Esophagus squamous epithelium (tissue), 5 donors: ENCODE measurements at places on chromosomes 2 and 18.

DNA sequence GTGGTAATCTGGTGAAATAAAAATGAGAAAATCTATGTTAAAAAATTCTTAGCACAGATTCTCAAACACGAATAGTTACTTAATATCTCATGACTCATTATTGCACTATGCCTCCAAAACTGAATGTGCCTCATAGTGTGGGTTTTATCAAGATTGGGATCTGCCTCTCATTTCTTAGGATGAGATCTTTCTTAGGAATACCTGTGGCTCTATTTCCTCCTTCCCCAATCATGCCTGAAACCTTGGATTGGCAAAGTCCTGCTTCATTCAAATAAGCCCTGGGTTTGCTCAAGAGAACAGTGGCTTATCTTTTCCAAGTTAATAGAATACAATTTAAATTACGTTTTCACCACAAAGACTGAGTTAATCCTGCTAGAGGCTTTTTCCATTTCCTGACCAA lies 100.3 kb downstream of the DPP10 start:
- no peak for DNase-seq

DNA sequence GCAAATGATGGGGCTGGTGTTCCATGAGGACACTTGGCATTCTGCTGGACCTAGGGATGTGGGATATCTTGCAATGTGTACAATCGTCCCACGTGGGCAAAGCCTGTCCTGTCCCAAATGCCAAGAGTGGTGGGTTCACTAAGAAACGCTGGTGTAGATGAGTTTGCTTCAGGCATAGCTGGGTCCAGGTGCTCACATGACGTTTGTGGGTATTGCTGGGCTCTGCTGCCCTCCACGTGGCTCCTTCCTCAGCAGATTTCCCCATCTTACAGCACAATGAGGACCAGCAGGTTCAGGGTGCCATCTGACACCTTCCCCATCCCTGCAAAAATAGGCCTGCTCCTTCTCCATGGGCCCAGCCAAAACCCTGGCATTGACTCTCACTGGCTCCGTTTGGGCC lies 105.9 kb downstream of the SEPTIN10 start:
- no peak for DNase-seq

- no peak for DNase-seq
Measured at GRCh38 chr18:59357928-59358327, 1.1 kb downstream of the LMAN1 start.

GRCh38 chr2:162301151-162301804 lies 17.2 kb downstream of the IFIH1 start:
- no peak for DNase-seq

DNA sequence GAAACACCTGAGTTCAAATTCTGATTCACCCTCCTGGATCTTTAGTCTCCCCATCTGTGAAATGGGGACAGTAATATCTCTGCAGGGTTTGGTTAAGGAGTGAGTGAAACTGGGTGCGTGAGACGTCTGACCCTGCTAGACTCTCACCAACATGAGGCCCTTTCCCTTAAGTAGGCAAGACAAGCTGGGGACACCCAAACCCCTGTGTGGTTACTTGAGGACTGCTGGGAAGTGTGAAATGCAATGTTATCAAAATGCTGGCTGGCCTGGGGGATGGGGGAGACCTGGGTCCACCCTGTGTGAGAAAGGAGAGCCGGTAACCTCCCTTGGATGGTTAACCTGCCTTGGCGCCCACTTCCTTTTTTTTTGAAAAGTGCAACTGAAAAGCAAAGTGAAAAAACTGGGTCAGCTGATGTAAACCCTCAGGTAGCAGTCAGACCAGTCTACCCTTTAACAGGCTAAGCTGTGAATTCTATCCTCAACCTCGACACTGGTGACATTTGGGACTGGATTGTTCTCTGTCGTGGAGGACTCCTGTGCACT lies 82.3 kb downstream of the INPP5D start:
- no peak for DNase-seq

DNA sequence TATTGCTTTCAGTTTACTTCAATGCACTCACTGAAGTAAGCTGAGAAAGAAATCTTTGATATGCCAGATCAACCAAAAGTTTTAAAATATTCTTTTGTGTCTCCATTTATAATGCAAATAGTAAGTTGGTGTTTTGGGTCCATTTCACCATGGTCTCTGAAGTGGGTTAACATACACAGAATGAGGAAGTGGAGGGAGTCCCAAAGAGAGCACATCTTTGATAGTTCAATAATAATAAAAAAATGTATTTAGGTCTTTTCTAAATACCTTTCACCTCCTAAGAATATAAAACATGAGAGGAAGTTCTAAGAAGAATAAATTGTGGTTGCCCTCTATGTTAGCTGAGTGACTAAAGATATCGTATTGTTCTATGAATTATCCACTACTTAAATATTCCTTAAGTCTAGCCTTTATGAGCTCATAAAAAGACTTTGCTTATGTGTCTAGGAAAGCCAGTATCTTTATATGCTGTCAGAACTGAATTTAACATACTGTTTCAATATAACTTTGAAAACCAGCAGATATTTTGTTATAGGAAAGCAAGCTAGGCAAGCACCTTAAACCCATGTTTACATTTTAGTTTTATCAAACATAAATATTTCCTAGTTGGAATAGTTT lies 148.7 kb upstream of the ZEB2 start:
- DNase-seq, result no peak

DNA sequence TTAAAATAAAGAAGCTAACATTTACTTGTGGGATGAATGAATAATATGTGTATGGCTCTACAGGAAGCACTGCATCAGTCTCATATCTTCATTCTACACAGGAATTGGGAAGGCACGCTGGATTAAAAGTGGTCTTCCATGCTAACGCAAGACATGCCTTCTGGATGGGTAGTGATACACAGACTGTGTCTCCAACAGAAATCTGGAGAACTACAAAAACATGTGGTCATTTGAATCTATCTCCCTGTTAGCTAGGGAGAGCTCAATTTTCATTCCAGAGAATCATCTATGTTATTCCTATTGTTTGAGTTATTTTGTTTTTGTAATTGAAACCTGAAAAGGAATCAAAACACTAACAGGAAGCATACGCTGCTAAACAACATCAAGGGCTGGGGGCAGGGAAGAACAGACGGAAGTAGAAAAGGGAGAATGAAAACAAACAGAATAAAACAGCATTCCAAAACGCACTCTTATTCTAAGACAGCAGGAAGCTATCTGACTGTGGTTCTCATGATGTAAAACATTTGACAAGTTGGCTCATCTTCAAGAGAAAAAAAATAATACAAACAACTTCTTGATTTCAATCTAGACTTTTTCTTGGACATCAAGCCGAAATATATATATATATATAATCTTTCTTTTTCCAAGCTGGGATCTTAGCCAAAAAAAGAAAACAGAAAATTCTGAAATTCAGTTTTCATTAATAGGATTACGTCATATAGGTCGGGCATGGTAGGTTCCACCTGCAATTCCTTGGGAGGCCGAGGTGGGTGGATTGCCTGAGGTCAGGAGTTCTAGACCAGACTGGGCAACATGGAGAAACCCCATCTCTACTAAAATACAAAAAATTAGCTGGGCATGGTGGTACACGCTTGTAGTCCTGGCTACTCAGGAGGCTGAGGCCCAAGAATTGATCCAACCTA lies 31.5 kb upstream of the ASNSD1 start:
- no peak for DNase-seq

DNA sequence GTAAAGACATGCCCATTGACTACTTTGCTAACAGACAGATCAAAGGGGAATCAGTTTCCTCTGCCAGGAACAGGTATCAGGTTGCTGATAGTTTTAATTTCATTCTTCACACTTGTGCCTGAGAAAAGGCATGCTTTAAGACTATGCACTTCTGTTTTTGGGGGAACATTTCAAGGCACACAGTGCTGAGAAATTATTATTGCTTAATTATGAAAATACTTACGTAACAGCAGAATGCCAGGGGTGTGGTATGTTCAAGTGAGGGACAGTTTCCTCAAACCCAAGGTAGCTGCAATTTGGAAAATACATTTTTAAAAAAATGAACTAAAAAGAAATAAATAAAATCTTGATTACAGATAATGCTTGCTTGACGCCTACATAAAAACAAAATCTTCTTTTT lies 1746.1 kb upstream of the PIK3C3 start:
- DNase-seq, result no peak

DNA sequence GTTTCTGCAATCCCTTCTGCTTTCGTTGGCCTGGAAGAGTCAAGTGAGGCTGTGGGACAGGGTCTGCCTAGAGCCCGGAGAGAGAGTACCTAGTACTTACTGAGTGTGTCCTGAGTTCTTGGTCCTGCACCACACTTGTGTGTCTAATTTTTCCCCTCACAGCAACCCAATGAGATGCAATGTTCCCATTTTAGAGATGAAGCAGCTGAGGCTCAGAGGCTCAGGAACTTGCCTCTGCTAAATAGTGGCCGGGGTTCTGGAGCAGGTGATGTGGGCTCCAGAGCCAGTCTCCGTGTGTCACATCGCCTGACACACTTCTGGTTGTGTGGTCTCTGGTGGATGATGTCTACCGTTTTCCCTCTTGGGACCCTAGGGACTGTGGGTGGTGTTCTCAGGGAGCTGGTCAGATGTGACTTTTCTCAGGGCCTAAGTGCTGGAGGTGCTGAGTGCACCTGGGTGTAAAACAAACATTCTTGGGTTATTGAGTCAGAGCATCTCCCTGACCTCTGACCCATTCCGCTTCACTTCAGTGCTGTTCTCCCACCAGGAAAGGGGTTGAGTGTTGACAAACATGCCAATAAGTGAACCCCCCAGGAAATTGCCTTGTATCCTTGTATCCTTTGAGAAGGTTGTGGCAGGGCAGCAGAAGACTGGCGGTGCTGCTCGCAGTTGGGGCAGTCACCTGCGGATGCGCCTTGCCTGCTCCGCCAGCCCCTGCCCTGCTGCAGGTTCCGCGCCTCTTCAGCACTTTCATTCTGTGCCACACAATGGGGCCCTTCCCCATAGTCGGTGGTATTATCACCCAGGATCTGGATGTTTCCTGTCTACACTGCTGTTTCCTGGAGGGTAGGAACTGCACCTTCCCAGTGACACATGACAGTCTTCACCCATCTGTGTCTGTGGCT lies 32.1 kb downstream of the HK2 start:
- DNase-seq, result no peak

- no peak for DNase-seq
Measured at GRCh38 chr2:18455236-18455862, 105.1 kb downstream of the RDH14 start.

DNA sequence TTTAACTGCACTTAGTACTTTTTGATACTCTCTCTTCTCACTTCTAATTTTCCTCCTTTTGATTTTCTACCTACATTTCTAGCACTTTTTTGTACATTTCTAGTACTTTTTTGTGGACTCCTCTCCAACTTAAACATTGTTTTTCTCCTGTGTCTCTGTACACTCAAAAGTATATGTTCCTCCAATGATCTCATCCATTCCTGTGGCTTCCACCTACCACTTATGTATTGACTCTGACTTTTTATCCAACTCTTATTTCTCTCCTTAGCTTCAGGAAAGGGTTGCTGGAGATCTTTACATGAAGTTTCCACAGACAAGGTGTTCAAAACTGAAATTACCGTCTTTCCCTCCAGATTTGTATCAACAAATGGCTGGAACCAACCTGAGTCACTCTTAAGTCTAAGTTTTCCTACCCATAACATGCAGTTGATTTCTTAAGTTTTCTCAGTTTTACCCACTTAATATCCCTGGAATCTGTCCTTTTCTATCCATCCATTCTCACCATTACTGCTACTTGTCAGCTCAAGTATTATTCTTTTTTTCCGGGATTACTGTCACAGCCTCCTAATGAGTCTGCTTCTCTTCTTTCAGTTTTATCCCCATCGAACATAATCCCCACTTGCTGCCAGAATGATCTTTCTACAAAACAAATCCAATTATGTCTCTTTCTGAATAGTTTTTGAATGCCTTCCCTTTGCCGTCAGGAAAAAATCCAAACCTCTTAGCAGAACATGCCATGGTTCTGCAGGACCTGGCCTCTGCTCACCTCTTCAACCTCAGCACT lies 22.6 kb upstream of the PELI1 start:
- no peak for DNase-seq

DNA sequence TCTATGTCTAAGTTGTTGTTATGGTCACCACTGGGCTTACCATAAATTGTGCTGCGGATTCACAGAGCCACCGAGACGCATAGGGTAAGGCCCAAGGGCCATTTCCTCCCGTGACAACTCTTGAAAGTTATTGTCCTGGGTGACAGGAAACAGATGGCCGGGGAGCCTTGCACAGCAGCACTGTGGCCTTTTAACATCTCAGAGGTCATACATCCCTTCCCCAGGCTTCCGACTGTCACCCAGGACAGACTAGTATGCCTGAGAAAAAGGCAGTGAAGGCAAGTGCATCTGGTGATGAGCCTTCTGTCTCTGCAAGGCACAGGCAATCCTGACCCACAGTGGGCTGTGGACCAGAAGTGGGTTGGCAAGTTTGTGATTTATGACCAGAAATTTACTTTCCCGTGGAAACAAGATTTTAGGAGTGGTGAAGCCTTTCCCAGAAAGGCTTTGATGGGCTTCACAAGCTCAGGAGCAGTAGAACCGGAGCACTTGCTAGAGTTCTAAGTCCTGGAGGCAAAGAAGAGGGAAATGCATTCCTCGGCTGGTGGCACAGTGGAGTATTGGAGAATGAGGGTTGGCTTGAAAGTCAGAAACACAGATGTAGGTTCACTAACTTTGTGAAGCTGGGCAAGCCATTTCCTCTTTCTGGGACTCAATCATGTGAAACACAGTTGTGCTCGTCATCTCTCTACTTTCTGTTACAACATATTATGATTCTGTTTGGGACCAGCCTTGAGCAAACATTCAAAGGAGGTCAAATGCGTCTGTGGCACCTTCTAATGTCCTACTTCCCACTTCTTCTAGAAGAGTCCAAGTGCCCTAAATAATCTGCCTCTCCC lies 2.0 kb upstream of the CAPN14 start:
- DNase-seq, result no peak

- DNase-seq, result no peak
Measured at GRCh38 chr2:106851087-106851874, 34.7 kb downstream of the ST6GAL2 start.

DNA sequence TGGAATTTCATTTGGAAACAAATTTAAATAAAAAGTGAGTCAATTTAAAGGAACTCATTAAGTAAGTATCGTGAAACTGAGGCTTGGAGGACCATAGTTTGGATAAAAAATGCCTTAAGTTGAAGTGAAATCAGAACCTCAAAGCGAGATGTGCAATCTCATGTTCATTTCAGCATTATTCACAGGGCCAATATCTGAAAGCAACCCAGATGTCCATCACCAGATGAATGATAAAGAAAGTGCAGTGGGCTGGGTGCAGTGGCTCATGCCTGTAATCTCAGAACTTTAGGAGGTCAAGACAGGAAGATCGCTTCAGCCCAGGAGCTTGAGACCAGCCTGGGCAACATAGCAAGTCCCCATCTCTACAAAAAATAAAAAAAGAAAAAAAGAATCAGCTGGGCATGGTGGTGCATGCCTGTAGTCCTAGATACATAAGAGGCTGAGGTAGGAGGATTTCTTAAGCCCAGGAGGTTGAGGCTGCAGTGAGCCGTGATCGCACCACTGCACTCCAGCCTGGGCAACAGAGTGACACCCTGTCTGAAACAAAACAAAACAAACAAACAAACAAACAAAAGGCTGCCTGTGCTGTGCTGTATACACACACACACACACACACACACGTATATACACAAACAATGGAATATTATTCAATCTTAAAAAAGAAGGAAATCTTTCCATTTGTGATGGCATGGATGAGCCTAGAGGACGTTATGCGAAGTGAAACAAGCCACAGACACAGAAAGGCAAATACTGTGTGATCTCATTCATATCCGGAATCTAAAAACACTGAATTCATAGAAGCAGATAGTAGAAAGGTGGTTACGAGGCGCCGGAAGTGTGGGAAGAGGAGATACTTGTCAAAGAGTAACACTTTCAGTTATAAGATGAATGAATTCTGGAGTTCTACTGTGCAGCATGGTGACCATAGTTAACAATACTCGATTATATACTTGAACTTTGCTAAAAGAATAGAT lies 14.5 kb downstream of the SH3RF3 start:
- no peak for DNase-seq
